ENCODE measurements at places on chromosomes 3 and 15.
A peak's percentile ranks its signal among the peaks of the same experiment; 100 is the strongest.

DNA sequence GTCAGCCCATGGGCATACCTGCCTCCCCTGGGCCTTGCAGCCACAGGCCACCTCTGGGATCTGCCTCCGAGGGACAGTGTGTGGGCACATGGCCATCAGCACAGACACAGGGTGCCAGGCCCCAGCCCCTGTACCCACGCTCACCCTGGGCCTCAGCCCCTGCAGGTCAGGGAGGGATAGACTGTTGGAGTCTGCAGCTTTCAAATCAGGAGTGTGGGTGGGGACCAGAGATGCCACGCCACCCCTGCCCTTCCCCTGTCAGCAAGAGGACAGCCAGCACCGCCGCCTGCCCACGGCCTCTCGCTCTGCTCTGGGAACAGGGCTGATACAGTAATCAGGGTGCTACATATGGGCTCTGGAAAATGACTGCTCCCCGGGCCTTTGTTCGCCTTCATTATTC lies 72.7 kb downstream of the DNAJB8 start:
- no peak for DNase-seq

- DNase-seq = no peak
Observed at GRCh38 chr15:90264671-90265070, 801 bp upstream of the NGRN start.

DNA sequence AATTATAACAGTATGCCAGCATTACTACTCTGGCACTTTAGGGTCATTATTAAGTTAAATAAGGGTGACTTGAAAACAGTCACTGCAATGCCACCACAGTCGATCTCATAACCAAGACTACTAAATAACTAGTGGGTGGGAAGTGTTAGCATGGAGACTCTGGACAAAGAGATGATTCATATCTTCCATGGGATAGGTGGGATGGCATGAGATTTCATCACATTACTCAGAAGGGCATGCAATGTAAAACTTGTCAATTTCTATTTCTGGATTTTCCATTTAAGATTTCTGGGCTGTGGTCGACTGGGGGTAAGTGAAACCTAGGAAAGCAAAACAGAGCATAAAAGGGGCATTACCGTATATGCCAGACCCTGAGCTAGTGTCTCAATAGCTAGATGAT lies 538.9 kb upstream of the GRM7 start:
- DNase-seq = no peak

DNA sequence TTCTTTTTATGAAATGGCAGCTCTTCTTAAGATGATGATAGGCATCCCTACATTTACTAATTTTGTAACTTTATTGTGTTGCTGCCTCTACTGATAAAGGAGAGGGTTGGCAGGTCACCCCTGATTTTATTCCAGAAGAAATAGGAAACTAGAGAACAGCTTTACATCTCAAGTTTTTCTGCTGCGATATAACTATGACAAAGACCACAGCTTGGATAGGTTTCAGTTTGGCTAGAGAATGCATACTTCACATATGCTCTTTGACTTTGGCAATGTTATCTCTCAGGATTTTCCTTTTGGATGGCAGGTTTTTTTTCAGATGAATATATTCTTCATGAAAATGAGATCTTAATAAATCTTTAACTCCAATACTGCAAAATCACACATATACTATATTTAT lies 395.3 kb upstream of the GOLIM4 start:
- DNase-seq = no peak

- DNase-seq = no peak
Observed at GRCh38 chr15:74369084-74369745, 1.8 kb upstream of the CYP11A1 start.

DNA sequence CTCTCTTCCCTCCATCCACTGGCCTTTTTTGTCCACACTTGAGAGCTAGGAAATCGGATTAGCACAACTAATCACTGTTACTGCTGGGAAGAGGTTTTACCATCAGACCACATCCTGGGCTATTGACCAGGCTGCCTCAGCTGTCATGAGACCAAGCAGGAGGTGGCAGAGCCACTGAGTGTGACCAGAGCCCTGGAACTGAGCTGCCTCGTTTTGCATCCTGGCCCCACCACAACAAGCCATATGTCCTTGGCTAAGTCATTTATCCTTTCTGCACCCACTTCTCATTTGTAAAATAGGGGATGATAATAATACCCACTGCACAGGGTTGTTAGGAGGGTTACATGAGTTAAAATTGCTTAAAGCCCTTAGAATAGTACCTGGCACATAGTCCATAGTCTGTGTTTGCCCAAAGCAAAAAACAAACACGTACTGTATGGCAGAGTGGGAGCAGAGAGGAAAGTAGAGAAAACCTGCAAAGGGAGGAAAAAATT lies 34.1 kb downstream of the TMEM158 start:
- no peak for DNase-seq

- no peak for DNase-seq
Observed at GRCh38 chr3:14145236-14145635, 20.4 kb downstream of the TMEM43 start.

GRCh38 chr15:96409215-96410138 lies 79.0 kb downstream of the NR2F2 start:
- DNase-seq = peak; percentile 86

GRCh38 chr3:117509858-117510257 lies 800.3 kb downstream of the TUSC7 start:
- no peak for DNase-seq

- DNase-seq = peak; percentile 97
Observed at GRCh38 chr3:32109256-32109655, 2.8 kb downstream of the GPD1L start.

- no peak for DNase-seq
Observed at GRCh38 chr3:142884531-142884930, 4.4 kb downstream of the PCOLCE2 start.

GRCh38 chr3:196654006-196654734 lies 14.7 kb downstream of the NRROS start:
- no peak for DNase-seq

DNA sequence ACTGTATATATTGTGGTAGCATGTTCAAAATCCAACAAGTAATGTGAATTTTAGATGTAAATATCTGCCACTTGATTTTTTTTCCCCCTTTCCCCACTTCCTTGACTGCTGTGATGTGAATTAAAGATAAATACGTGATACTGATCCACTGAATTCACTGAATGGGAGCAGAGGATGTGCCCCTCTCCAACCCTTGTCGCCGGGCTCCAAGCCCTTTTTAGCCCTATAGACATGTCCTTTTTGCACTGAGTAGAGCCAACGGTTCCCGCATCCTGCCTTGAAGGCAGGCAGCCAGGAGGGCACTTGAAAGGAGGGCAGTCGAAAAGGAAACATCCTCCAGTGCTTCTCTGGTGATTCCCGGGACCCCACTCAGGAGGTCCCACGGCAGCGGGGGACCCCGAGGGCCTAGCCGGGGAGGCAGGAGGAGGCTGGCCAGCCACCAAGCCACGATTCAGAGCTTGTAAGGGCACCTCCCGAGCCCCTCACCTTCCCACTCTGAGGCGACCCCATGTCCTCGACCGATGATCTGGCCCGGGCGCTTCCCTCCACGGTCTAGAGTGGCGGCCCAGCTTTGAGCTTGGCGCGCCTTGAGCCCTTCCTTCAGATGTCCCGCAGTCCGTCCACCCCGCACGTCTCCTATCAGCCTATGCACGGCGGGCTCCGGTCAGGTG lies 901 bp upstream of the MANF start:
- DNase-seq = no peak

- DNase-seq = no peak
Observed at GRCh38 chr15:34952481-34952880, 17.1 kb downstream of the AQR start.
